ENCODE measurements at places on chromosomes 4 and X. TPM values are rescaled to one million over a fixed set of nuclear protein-coding genes. Genes with fewer than 3 reads are reported as not detected.

- H3K27me3 ChIP-seq: no peaks in the 10 kb centered on the region
- H3K4me3 ChIP-seq: no peak overlapping the region
- no peak overlapping the region for H3K27ac ChIP-seq
- peaks cover 2% of the 10 kb centered on the region for H3K4me1 ChIP-seq
- no peaks in the 10 kb centered on the region for H3K36me3 ChIP-seq
- no peak for DNase-seq
These were observed 45.1 kb upstream of the AADAT start for GRCh38 chr4:170134821-170135220.

GRCh38 chrX:18291006-18291545, 63.4 kb downstream of the SCML2 start:
- H3K4me1 ChIP-seq: no peaks in the 10 kb centered on the region
- no peak for DNase-seq
- no peak overlapping the region for H3K4me3 ChIP-seq
- H3K27ac ChIP-seq: no peak overlapping the region
- H3K27me3 ChIP-seq: no peaks in the 10 kb centered on the region

DNA sequence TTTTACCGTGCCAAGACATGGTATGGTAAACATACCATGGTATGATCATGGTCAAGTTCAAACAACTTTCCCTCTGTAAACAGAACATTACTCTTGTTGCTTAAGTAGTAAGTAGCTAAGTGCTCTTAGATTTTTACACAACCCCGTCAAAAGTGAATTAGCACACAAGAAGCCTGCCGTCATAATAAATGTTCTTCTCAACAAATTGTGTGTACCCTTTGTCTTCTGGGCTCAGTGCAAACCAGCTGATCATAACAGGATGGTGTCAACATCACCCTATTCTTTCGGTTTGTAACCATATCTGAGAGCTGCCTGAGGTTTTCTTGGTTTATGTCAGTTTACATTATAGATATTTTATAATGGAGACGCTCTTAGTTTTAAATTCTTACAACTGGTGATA, 28.8 kb downstream of the MSL3 start:
- peak overlapping the region; percentile 17 for H3K4me3 ChIP-seq
- peaks cover 5% of the 10 kb centered on the region for H3K4me1 ChIP-seq
- no peaks in the 10 kb centered on the region for H3K36me3 ChIP-seq
- no peaks in the 10 kb centered on the region for H3K27me3 ChIP-seq
- no peak overlapping the region for H3K27ac ChIP-seq
- DNase-seq: no peak

DNA sequence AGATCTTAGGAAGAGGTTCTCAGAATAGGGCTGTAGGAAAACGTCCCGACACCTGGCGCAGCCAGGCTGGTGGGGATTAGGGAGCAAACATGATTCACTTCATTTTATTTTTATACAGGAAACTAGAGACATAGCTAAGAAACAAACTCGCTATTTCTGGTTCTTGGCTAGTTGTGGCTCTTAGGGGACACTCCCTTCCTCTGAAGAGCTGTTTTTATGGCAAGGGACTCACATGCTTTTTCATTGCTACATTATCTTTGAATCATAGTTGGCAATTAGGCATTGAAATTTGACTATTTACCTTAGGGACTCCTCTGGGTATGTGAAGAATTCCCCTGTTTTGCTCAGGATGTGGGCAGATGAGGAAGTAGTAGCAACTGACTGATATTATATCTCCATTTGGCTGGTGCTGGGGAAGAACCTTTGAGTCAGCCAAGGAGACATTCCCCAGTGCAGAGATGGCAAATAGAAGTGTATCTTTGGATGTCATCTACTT, 174.5 kb downstream of the SMIM20 start:
- peaks cover 5% of the 10 kb centered on the region for H3K36me3 ChIP-seq
- peaks cover 3% of the 10 kb centered on the region for H3K27me3 ChIP-seq
- H3K27ac ChIP-seq: peak overlapping the region; percentile 21
- DNase-seq: no peak
- no peak overlapping the region for H3K4me3 ChIP-seq

TBC1D9 gene
- total RNA-seq: 0.11 TPM

AR gene
- total RNA-seq: not detected
